Activated CD4-positive, alpha-beta T cell treated with anti-CD3 and anti-CD28 coated beads, Interleukin-2, amount 50 U/mL, for 24 hours (primary cell): ENCODE measurements at places on chromosomes 3 and 15.
A peak's percentile ranks its signal among the peaks of the same experiment; 100 is the strongest.

GRCh38 chr3:144058713-144059112, 87.1 kb downstream of the DIPK2A start:
- DNase-seq, result no peak

- peak; percentile 20 for DNase-seq
Observed at GRCh38 chr3:19146685-19147650, 1.3 kb upstream of the KCNH8 start.

DNA sequence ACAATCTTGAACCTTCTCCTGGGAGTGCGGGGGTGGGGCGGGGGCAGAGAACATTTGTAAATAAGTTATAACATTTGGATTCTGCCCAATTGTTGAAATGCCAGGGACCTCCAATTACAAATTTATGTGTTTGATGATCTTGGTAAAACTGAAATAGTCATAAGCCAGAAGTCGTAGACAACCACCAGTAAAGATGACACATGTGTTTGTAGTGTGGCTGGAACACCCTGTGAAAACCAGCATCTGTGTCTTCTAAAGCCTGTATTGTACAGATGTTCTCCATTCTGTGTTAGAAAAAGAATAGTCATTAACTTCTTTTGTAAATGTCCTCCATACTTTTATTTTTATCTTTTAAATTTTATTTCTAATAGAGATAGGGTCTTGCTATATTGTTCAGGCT, 61.8 kb downstream of the ARIH1 start:
- no peak for DNase-seq

DNA sequence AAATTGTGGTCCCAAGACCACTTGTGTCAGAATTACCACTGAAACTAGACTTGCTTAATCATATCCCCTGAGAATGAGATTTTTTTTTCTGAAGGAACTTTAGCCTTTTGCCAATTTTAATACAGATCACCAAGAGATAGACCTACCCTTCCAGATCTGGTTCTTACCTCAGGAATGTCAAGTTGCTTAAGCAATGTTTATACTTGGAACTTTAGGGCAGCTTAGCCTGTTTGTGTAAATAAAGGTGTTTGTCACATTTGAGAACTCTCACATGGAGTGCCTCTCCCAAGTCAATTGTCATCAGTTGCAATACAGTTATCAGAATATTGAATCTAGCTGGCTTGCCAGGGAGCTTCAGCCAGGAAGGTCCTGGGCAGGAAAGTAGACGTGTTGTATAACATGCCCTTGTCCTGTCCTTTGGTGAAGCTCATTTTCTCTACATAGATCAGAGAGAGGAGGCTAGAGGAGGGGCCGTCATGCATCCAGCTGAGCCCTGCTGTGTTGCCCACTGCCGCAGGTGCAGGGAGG, 3.9 kb downstream of the GPD1L start:
- DNase-seq, result no peak

GRCh38 chr3:46656778-46657556, 36.5 kb downstream of the ALS2CL start:
- DNase-seq, result no peak

DNA sequence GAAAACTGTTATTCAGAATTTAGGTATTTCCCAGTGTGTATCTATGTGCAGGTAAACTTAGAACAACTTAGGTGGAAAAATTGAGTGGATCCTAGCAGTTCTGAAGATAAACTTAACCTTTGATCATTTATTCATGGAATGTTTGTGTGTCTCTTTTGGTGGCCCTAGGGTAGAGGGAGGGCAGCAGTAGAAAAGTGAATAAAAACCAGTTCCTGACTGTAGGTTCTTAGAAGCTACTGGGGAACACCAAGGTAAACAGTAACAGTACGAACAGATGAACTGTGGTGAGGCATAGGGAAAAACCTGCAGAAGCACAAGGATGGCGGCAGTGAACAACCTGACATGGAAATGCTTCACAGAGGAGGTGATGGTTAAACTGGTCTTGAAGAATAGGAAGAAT, 2.5 kb downstream of the SNRK start:
- DNase-seq, result no peak

DNA sequence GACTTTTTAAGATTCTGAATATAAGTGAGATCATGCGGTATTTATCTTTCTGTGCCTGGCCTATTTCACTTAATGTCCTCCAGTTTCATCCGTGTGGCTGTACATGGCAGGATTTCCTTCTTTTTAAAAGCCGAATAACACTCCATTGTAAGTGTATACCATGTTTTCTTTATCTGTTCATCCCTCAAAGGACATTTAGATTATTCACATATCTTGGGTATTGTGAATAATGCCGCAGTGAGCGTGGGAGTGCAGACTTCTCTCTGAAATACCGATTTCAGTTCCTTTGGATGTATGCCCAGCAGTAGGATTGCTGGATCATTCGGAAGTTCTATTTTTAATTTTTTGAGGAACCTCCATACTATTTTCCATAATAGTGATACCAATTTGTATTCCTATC, 136.1 kb downstream of the APBA2 start:
- no peak for DNase-seq

GRCh38 chr3:69251078-69251805, 128.8 kb upstream of the LMOD3 start:
- DNase-seq, result no peak

GRCh38 chr3:53626876-53627275, 132.5 kb downstream of the CACNA1D start:
- DNase-seq, result no peak

- no peak for DNase-seq
Observed at GRCh38 chr15:68431792-68432401, at the start of gene ITGA11. Gene ITGA11 (minus strand): TSS chr15:68432163. CDS start chr15:68432066, 97 bp downstream.

- no peak for DNase-seq
Observed at GRCh38 chr15:94080416-94080815, 150.9 kb upstream of the MCTP2 start.

GRCh38 chr3:169879845-169880575, 10.3 kb upstream of the LRRC31 start:
- DNase-seq, result no peak

- DNase-seq, result no peak
Observed at GRCh38 chr15:31161951-31162350, 60.4 kb upstream of the TRPM1 start.

DNA sequence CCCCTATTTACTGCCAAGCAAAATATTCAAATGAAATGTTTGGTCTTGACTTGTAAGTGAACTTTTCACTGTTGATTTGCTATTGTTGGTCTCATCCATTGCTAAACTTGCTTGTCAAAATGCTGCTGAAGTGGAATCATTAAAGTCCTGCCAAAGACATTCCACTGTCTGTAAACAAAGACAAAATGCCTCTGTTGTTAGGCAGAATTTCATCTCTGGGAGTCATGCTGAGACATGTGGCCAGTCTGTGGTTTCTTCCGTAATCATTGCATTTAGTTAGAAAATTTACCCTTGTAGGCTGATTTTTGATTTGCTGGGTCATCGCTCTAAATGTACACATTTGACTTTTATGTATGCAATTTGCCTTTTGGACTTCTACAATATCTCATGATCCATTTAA, 577.7 kb downstream of the MECOM start:
- DNase-seq, result no peak

DNA sequence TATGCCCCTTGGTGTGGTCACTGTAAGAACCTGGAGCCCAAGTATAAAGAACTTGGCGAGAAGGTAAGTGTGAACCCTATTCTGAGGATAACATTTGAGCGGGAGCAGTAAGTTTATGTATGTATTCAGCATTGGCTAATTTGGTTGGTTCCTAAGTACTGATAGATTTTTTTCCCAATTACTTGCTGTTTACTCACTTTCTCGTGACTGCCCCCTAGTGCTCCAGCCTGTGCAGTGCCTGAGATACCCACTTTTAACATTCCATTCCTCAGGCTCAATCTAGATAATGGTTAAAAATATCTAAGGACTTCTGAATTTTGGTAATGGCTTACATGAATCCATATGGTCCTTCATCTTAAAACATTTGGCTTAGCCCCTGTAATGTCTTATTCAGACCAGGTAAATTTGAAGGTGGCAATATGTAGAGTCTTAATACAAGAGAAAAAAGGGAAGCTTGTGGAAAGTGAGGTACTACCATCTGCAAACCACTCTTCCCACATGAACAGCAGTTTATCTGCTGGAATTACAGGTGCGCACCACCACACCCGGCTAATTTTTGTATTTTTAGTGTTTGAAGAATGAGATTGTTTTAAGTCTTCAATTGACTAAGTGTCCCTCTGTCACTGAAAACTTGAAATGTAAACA, 7.1 kb downstream of the ELL3 start:
- DNase-seq, result no peak

DNA sequence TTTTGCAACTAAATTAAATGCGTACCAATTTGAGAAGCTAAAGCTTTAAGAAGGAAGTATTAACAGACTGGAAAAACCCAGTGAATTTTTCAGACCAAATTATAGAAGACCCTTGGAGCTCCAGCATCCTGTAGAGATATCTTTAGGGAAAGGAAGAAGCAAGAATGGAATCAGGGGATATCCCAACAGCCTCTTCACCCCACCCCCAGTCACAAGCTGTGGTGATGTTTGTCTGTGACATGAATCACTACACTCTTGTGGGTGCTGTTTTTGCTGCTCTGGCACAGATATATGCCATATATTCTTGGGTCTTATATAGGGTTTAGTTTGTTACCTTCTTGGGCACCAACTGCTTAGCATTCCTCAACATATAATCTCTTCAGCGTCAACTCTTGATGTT, 78.5 kb upstream of the BCL6 start:
- no peak for DNase-seq

DNA sequence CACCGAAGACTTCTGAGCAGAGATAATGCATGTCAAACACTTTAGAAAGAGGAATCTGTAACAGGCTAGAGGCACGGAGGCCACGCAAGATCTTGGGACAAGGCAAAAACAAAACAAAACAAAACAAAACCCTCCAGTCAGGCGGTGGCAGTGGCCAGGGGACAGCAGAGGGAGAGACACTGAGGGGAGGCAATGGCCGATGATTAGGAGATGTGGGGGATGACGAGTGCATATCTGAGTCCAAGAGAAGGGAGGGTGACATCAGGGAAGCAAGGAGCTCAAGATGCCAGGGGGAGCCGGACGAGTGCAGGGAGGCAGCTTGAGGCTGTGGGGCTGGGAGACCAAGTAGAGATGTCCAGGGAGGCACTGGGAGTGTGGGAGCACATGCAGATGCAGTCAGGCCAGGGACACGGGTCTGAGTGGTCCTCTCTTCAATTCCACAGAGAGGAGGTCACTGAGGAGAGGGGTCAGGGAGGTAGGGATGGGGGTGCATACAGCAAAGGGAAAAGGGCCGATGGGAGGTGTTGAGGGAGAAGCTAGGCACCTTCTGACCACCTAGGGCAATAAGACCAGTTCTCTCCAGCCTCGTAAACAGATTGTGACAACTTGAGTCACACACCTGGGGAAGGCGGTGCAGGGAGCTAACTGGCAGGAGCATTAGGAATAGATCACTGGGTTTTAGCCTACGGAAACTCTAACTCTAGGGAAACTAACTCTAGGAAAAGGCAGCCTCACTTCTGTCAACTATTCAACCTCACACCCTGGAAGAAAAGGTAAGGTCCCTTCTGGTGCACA, 29.6 kb downstream of the SLCO2A1 start:
- DNase-seq, result no peak

DNA sequence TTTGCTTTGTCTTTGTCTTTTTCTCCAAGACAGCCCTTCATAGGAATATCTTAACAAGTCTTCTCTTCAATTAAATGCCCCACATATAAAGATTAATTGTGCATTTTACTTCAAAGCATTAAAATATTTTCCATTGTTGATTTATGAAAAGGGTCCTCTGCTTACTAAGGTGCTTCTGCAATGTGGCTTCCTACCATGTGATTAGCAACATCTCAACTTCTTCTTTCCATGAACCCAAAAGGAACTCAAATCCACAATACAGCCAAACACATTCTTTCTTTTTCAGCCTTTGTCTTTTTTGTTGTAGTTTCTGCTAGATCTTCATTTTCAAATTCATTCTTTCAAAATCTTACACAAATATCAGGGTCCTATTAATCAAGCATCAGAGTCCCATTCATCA, 309.2 kb downstream of the NSUN3 start:
- DNase-seq, result no peak

DNA sequence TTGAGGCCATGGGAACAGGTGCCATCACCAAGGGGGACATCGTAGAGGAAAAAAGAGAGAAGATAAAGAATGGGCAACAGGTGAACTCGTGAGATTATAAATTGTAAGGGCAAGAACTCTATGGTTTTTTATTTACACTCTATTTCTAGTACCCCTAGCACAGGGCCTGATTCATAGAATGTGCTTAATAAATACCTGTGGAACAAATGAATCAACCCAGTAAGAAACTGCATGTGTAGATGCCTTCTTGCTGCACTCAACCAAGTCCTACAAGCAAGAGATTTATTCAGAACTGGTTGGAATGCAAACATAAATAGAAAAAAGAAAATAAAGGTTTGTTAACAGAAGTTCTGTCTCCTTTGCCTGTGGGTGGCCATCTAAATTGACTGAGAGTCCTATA, 18.7 kb upstream of the KPNA1 start:
- DNase-seq, result no peak

DNA sequence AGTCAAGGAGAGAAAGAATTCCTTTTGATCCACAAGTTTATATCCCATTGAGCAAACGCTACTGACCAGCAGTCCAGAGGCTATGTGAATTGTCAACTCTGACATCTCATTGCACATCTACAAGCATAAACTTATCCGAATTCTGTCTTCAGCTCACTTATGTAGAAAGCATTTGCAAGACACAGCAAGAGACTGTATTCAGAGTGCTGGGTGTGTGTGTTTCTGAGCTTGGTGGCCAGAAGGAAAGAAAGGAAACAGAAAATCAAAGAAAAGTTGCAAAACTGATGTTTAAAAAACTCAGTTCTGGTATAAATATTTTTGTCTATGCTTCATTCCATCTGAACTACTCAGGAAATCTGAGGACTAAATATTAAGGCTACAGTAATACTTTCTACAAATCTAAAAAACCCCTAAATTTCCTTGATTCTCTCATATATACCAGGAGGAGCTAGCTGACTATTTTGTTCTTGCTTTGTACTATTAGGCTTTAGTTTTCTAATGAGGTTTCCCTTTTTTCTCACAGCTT, 45.5 kb downstream of the LSAMP start:
- no peak for DNase-seq

DNA sequence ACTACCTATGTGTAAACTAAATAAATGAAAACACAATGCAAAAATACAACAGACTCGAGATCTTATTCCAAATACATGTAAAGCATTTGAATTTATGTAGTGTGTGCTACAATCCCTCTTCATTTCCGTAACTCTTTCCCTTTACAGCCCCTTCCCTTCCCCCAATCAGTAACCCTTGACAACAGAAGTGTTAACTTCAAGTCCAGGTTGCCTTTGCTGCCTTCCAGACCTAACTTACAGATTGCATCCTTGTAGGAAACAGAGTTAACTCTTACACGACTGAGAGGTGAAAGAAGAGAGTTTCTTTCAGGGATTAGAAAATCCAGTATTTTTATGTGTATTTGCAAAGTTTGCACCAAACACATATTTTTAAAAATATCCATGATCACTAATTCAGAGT, 1.4 kb upstream of the ROBO1 start:
- no peak for DNase-seq

DNA sequence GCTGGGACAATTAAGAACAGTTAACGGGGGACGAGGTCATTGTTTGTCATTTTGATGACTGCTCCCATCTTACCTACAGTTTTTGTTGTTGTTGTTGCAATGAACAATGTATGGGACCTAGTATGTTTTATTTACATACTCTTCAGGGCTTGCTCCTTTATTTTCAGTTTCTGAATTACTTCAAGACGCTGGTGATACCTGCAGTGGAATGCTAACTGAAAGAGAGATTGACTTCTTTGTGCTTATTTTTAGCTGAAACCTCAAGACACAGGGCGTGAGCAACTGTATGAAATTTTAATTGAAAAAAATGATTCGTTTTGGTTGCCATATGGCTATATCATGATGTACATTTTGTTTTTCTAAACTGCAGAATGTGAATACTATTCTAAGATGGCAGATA, 297.9 kb downstream of the EDEM1 start:
- no peak for DNase-seq

GRCh38 chr3:81005992-81006391, 755.5 kb downstream of the GBE1 start:
- DNase-seq, result no peak
